Suprapubic skin (tissue), 4 donors: ENCODE measurements at places on chromosomes 12 and 14. TPM values are rescaled to one million over a fixed set of nuclear protein-coding genes. Genes with fewer than 3 reads are reported as not detected.
A peak's percentile ranks its signal among the peaks of the same experiment; 100 is the strongest.

DNA sequence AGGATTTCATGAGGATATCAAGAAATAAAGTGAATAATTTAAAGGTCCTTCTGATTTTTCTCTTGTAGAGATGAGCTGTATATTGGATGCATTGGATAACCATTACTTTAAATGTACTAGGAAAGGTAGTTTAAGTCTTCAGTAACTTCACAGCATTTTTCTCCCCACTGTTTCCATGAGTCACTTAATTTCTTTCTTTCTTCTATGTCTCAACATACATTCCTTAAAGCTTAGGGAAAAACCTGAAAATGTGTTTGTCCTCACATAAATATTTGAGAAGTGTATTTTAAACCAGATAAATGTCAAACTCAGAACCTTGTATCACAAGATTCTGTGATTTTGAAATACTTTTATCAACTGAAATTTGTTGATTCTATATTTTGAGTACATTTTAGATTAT is 1970.2 kb upstream of the FLRT2 start:
- H3K27ac ChIP-seq: no peak overlapping the region
- H3K4me3 ChIP-seq: no peak overlapping the region
- no peaks in the 10 kb centered on the region for H3K27me3 ChIP-seq

DNA sequence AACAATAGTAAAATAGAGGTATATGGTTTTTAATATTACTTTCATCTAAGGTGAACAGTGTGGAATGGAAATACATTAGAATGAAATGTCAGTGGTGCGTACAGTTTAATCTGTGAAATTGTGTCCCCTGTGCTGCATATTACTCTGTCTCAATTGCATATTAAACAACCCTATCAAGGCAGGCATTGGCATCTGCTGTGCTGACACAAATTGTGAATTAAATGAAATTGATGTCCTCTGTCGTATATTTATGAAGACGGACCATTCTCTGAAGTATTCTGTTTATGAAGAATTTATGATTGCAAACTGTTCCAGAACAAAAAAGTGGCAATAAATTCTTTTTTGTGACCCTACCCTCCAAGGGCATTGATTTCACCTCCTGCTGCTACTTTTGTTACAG is 204.4 kb upstream of the NPAS3 start:
- H3K27me3 ChIP-seq: no peaks in the 10 kb centered on the region
- no peak overlapping the region for H3K4me3 ChIP-seq
- no peak overlapping the region for H3K27ac ChIP-seq
- H3K4me1 ChIP-seq: no peaks in the 10 kb centered on the region

DNA sequence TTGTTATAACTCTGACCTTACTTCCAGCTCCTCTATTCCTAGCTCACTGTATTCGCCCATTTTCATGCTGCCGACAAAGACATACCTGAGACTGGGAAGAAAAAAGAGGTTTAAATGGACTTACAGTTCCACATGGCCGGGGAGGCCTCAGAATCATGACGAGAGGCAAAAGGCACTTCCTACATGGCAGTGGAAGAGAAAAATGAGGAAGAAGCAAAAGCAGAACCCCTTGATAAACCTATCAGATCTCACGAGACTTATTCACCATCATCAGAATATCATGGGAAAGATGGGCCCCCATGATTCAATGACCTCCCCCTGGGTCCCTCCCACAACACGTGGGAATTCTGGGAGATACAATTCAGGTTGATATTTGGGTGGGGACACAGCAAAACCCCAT is 14.5 kb upstream of the PHC1 start:
- DNase-seq: no peak
- no peak overlapping the region for H3K4me3 ChIP-seq
- H3K36me3 ChIP-seq: no peaks in the 10 kb centered on the region
- H3K27ac ChIP-seq: no peak overlapping the region
- no peaks in the 10 kb centered on the region for H3K27me3 ChIP-seq

MAP1LC3B2 gene
- 3.5 TPM for total RNA-seq

DNA sequence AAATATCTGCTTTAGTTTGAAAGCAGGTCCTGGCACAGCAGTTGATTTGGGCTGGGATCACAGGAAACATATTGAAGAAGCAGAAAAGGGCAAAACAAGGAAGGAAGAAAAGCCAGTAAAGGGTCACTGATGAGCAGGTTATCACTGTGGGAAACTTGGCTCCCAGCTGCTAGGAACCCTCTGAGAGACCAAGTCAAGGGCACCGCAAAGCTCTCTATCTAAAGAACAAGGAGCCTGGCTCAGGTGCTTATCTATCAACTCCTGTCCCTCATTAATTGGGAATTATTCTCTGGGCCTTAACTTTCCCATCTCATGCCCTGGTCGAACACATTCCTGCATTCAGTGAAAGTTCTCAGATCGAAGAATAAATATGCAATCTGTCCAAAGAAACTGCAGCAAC is 450.9 kb upstream of the RPL10L start:
- H3K36me3 ChIP-seq: no peaks in the 10 kb centered on the region
- H3K4me1 ChIP-seq: no peaks in the 10 kb centered on the region
- H3K27ac ChIP-seq: no peak overlapping the region
- no peak for DNase-seq
- no peak overlapping the region for H3K4me3 ChIP-seq

GRCh38 chr12:89461649-89462612 is 62.7 kb downstream of the GALNT4 start:
- DNase-seq: no peak
- H3K4me1 ChIP-seq: peaks cover 9% of the 10 kb centered on the region
- H3K27me3 ChIP-seq: no peaks in the 10 kb centered on the region

SSTR1 gene
- not detected for total RNA-seq

GRCh38 chr12:117026921-117027250 is 72.3 kb downstream of the TESC start:
- H3K36me3 ChIP-seq: peaks cover 63% of the 10 kb centered on the region
- DNase-seq: no peak
- no peak overlapping the region for H3K27ac ChIP-seq
- peaks cover 5% of the 10 kb centered on the region for H3K4me1 ChIP-seq

DIP2B gene
- 70.2 TPM for total RNA-seq

- no peak overlapping the region for H3K27ac ChIP-seq
- DNase-seq: no peak
- H3K4me3 ChIP-seq: no peak overlapping the region
- no peaks in the 10 kb centered on the region for H3K36me3 ChIP-seq
- no peaks in the 10 kb centered on the region for H3K27me3 ChIP-seq
Measured at GRCh38 chr14:94897082-94897481, 127.2 kb upstream of the GSC start.

CLEC2B gene
- 81.2 TPM for total RNA-seq

- no peaks in the 10 kb centered on the region for H3K36me3 ChIP-seq
- DNase-seq: no peak
- H3K4me3 ChIP-seq: peak overlapping the region; percentile 58
- H3K27ac ChIP-seq: peak overlapping the region; percentile 88
- H3K27me3 ChIP-seq: no peaks in the 10 kb centered on the region
Measured at GRCh38 chr12:76878099-76878898, 520 bp downstream of the CSRP2 start.

KRT2 gene
- total RNA-seq: 1,598 TPM

DNA sequence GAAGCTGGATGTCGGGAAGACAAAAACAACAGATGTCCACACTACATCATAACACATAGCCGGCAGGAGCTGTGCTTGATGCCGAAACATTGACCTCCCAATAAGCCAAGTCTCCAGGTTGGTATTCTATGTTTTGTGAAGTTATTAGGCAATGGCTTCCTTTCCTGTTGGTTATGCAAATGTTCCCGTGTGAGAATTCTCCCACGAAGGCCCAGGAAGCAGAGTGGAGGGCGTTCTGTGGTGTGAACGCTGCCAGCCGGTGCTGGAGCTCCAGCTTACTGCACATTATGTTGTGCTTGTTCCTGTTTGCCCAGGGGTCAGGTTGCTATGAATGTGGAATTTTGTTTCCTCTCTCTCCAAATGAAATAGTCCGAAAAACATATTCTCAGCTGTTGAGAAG is 156.4 kb upstream of the HMGA2 start:
- no peak overlapping the region for H3K4me3 ChIP-seq
- H3K4me1 ChIP-seq: no peaks in the 10 kb centered on the region
- H3K27ac ChIP-seq: no peak overlapping the region
- no peaks in the 10 kb centered on the region for H3K36me3 ChIP-seq
- H3K27me3 ChIP-seq: no peaks in the 10 kb centered on the region
- DNase-seq: no peak

- no peak overlapping the region for H3K4me3 ChIP-seq
- peaks cover 36% of the 10 kb centered on the region for H3K4me1 ChIP-seq
- H3K27ac ChIP-seq: peak overlapping the region; percentile 80
- no peaks in the 10 kb centered on the region for H3K36me3 ChIP-seq
Measured at GRCh38 chr14:55077170-55078151, 26.0 kb downstream of the MAPK1IP1L start.

OR6C6 gene
- not detected for total RNA-seq

DNA sequence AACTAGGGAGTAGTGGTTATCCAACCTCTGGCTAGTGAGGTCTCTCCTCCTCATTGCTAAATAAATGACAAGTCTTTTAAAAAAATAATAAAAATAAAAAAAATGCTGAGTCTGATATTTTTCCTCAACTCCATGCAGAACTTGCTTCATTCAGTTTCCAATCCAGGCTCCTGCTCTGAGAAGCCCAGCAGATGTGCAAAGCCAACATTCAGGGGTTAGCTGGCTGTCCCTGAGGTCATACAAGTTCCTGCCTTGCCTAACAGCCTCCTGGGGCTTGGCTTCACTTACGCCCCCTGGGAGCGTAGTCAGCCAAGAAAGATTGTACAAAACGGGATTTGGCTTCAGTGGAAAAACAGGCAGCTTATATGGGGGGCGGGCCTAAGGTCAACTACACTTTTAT is 23.3 kb downstream of the RTRAF start:
- peaks cover 11% of the 10 kb centered on the region for H3K4me1 ChIP-seq
- no peak overlapping the region for H3K27ac ChIP-seq
- no peak overlapping the region for H3K4me3 ChIP-seq
- DNase-seq: no peak

SPTSSA gene
- 31.2 TPM for total RNA-seq

GRCh38 chr14:101022916-101023435 is 119.5 kb upstream of the RTL1 start:
- no peaks in the 10 kb centered on the region for H3K4me1 ChIP-seq
- no peaks in the 10 kb centered on the region for H3K27me3 ChIP-seq
- no peak overlapping the region for H3K4me3 ChIP-seq

DNA sequence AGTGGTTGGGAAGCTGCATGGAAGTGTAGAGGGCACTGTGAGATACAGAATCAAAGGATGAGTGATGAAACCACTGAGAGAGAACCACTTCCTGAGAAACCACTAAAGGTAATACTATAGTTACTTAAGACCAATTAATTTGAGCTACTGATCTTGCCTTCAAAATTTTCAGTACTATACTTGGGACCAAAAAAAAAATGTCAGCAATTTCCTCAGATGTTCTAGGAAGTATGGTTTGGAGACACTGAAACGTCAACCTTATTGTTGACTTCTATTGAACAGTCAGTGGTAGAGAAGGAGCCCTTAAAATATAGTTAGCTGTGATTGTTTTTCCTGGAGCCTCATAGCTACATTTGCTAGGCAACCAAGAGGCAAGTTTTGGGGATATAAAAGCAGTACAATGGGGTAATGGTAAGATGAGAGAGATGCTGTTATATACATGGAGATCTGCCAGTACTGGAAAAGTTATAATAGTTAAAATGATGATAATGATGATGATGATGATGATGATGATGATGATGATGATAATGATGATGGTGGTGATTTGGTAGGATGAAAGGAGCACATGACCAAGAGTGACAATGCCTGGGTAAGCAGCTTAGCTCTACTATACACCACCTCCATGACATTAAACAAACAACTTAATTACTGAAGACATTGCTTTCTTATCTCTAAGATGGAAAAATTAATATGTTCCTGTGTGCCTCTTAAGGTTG is 300.9 kb upstream of the G2E3 start:
- no peaks in the 10 kb centered on the region for H3K4me1 ChIP-seq
- no peak overlapping the region for H3K4me3 ChIP-seq
- no peak for DNase-seq
- H3K27ac ChIP-seq: no peak overlapping the region
- no peaks in the 10 kb centered on the region for H3K27me3 ChIP-seq

GRCh38 chr12:4286228-4286627 is 12.7 kb downstream of the CCND2 start:
- H3K27me3 ChIP-seq: no peaks in the 10 kb centered on the region
- H3K4me3 ChIP-seq: no peak overlapping the region
- no peak overlapping the region for H3K27ac ChIP-seq
- DNase-seq: peak; percentile 6
